Left ventricle myocardium inferior (tissue), 1 donor: ENCODE measurements at places on chromosomes 4 and X.

- peaks cover 13% of the 10 kb centered on the region for H3K4me1 ChIP-seq
- peak overlapping the region; percentile 30 for H3K27ac ChIP-seq
- no peak for DNase-seq
- H3K36me3 ChIP-seq, result no peaks in the 10 kb centered on the region
Measured at GRCh38 chr4:184288451-184289178, 70.9 kb upstream of the ENPP6 start.

DNA sequence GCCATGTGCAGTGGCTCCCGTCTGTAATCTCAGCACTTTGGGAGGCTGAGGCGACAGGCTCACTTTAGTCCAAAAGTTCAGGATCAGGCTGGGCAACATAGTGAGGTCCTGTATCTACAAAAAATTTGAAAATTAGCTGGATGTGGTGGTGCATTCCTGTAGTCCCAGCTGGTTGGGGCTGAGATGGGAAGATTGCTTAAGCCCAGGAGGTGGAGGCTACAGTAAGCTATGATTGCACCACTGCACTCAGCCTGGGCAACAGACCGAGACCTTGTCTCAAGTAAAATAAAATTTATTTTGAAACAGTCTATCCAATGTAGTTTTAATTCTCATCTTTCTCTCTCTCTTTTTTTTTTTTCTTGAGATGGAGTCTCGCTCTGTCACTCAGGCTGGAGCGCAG lies 21.1 kb downstream of the RBM10 start:
- H3K4me1 ChIP-seq, result peaks cover 10% of the 10 kb centered on the region
- H3K27ac ChIP-seq, result no peak overlapping the region
- H3K4me3 ChIP-seq, result no peak overlapping the region
- no peaks in the 10 kb centered on the region for H3K27me3 ChIP-seq
- no peak for DNase-seq

DNA sequence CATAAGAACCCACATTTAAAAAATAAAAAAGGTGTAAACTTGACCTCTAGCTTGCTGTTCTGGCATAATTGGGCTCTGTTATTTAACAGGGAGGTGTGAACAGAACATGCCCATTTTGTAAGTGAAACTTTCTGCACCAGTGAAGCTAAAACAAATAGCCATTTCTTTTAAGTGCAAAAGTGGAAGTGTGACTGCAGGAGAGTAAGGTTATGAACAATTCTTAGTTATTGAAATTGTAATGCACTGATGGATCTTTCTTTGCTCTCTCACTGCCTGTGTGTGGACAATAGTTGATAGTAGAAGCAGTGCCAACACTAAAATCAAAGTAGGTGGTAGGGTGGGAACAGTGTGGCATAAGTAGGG lies 12.6 kb downstream of the P2RY10 start:
- no peak overlapping the region for H3K4me3 ChIP-seq
- H3K36me3 ChIP-seq, result no peaks in the 10 kb centered on the region
- H3K27ac ChIP-seq, result no peak overlapping the region
- no peak for DNase-seq
- H3K4me1 ChIP-seq, result no peaks in the 10 kb centered on the region

DNA sequence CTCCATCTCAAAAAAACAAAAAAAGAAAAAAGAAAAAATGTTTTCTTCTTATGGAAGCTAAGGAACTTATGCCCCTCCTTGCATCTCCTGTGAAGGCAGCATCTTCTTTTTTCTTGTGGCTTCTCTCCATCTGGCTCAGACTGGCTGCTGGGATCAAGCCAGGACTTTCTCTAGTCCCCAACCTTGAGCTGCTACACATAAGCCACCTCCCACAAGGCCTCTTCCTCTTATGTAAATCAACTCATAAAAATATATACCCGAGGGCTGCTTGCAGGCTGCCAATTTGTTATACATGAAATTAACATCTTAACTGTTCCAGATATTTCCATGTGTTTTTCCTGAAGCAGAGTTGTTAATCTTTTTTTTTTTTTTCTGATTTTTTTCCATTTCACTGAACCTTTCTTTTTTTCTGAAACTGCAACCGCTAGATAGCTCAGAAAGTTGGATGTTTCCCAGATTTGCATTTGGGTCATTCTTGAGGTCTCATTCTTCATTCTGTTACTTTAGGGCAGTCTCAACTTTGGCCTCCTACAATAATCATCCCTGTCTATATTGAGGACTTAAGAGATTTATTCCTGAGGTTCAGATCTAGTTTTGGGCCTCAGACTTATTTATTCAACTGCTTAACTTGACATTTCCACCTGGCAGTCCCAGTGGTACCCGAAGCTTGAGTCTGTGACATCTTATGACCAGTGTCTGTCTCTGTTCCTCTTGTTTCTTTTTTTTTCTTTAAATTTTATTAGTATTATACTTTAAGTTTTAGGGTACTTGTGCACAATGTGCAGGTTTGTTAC lies 10.3 kb downstream of the SNX25 start:
- no peaks in the 10 kb centered on the region for H3K27me3 ChIP-seq
- peak overlapping the region; percentile 22 for H3K27ac ChIP-seq
- no peaks in the 10 kb centered on the region for H3K36me3 ChIP-seq

DNA sequence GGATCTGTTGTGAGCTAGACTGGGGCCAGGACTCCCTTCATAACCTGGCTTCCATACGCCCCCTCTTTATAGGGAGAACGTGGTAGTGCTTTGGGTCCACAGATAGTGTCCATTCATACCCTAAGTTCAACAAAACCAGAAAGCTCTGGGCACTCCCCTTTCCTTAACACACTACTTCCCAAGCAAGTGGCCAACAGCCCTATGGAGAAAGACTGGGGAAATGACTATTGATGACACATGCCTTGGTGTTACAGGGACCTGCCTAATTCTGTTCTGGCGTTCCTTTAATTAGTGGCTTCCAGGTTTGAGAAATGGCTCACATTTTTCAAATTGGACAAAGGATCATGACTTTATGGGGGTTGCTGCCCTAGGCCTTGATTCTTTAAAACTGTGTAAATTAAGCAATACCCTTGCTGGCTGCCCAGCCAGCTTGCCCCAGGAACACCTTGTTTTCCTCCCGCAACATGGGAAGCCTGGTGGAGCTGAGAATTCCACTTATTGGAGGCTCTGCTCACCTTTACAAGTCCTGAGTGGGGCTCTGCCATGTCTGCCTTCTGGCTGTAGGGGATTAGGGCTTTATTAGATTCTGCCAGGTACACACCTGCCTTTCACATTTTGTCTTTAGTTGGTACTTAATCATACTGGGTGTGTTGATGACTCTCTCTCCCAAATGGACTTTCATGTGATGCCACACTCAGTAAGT lies 61.1 kb downstream of the RGS12 start:
- H3K36me3 ChIP-seq, result no peaks in the 10 kb centered on the region
- no peaks in the 10 kb centered on the region for H3K4me1 ChIP-seq
- DNase-seq, result no peak
- H3K27me3 ChIP-seq, result no peaks in the 10 kb centered on the region

DNA sequence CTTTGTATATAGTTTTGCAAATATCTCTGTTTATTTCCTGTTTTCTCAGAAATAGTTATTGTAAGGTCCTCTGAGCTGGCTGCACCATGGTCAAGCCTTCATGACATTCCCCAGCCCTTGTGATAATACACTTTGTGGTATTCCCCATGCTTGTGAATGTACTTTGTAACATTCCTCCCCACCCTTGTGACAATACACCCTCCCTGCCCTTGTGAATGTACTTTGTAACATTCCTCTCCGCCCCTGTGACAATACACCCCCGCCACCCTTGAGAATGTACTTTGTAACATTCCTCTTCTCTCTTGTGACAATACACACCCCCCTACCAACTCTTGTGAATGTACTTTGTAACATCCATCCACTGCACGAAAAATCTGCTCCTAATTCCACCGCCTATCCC lies 530.7 kb downstream of the CENPC start:
- no peak for DNase-seq
- no peak overlapping the region for H3K4me3 ChIP-seq
- no peak overlapping the region for H3K27ac ChIP-seq
- H3K27me3 ChIP-seq, result no peaks in the 10 kb centered on the region

DNA sequence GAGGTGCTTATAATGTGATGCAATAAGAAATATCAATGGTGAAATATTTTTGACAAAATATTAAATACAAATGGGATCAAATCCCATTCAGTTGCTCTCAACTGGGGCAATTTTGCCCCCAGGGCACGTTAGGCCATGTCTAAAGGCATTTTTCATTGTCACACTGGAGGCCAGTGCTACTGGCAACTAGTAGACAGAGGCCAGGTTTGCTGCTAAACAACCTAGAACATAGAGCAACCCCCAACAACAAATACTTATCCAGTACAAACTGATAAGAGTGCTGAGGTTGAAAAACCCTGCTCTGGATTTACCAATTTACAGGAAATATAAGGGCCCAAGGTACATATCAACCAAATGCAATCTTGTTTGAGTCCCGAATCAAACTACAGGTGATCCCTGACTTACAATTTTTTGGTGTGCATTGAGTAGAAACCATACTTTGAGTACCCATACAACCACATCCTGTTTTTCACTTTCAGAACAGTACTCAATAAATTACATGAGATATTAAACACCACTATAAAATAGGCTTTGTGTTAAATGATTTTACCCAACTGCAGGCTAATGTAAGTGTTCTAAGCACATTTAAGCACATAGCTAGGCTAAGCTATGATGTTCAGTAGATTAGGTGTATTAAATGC lies 237.5 kb downstream of the HNRNPD start:
- H3K27me3 ChIP-seq, result no peaks in the 10 kb centered on the region
- H3K4me3 ChIP-seq, result no peak overlapping the region
- H3K27ac ChIP-seq, result no peak overlapping the region
- H3K4me1 ChIP-seq, result no peaks in the 10 kb centered on the region

DNA sequence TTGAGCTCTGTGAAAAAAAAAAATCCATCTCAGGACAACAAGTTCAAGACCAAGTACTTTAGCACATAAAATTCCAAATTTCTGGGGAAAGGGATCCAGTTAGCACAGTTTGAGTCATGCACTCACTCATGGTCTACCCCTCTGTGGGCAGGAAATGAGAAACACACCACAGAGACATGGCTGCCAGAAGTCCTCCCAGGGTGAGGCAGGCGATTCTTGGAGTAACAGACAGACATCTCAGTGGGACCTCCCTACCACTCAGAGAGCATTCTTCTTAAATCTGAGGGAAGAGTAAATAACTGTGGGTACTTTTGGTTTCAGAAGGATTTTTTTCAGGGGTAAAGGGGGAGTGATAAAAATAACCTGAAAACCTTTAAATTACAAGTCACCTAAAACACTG lies 14.1 kb downstream of the CXCL1 start:
- H3K27me3 ChIP-seq, result no peaks in the 10 kb centered on the region
- H3K27ac ChIP-seq, result no peak overlapping the region
- no peaks in the 10 kb centered on the region for H3K4me1 ChIP-seq
- no peak for DNase-seq
- H3K36me3 ChIP-seq, result no peaks in the 10 kb centered on the region
- no peak overlapping the region for H3K4me3 ChIP-seq

DNA sequence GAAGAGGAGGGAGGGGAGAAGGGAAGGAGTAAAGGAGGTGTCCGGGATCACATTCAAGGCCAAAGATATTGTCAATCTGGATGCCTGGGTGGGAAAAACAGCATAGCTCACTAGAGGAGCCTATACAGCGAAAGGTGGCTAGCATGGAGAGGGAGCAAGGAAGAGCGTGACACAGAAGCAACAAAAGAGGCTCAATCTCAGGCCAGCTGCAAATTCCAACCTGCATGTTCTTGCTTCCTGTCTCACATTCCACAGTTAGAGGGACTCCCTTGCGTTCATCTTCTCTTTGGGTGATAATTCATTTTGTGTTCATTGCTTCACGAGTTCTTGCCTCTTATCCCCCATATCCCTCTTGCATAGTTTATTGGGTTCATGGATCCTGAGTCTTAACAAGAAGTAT lies 3.0 kb upstream of the CLNK start:
- H3K27ac ChIP-seq, result no peak overlapping the region
- no peaks in the 10 kb centered on the region for H3K36me3 ChIP-seq
- H3K4me1 ChIP-seq, result no peaks in the 10 kb centered on the region
- no peak for DNase-seq
- H3K27me3 ChIP-seq, result no peaks in the 10 kb centered on the region

- no peaks in the 10 kb centered on the region for H3K36me3 ChIP-seq
- H3K4me3 ChIP-seq, result no peak overlapping the region
- no peak overlapping the region for H3K27ac ChIP-seq
- no peaks in the 10 kb centered on the region for H3K27me3 ChIP-seq
- peaks cover 18% of the 10 kb centered on the region for H3K4me1 ChIP-seq
Measured at GRCh38 chr4:74540193-74540592, 95.3 kb downstream of the AREG start.

- no peak for DNase-seq
- H3K27me3 ChIP-seq, result no peaks in the 10 kb centered on the region
- H3K4me1 ChIP-seq, result peaks cover 19% of the 10 kb centered on the region
- no peak overlapping the region for H3K27ac ChIP-seq
- no peaks in the 10 kb centered on the region for H3K36me3 ChIP-seq
- H3K4me3 ChIP-seq, result no peak overlapping the region
Measured at GRCh38 chrX:1449036-1449822, 3.5 kb downstream of the ASMTL start.

DNA sequence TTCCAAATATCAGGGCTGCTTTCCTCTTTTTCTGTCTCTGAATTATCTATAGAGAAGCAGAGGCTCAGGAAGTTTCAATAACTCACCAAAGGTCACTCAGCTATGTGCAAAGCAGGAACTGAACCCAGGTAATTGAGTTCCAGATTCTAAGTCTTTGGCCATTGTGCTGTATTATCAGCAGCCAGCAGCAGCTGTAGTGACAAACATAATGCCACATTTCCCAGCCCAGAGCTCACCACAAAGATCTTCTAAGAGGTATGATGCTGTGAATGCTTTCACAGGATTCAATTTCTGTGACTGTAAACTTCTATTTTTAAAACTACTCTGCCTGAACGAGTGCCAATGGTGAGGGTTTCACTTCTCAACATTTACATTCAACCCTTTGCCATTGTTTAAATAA lies 56.4 kb downstream of the SPOCK3 start:
- H3K4me3 ChIP-seq, result no peak overlapping the region
- H3K27me3 ChIP-seq, result no peaks in the 10 kb centered on the region
- no peaks in the 10 kb centered on the region for H3K36me3 ChIP-seq
- no peak for DNase-seq

DNA sequence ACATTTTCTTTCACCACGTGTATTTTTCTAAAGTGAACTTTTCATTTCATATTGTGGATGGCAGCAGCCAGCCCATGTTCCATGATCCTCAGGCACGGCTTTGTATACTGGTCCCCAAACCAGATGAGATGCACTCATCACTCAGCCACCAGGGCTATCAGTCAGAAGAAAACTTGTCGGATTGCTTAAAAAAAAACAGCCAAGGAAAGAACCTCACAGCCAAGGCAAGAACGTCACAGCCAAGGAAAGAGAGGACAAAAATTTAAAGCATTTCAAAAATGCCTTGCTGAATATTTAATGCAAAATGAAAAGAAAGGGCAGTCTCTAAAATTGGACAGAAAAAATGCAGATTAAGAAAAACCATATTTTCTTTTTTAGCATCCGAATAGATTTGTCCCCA lies 333.3 kb downstream of the PDGFC start:
- H3K27ac ChIP-seq, result no peak overlapping the region
- no peak for DNase-seq
- no peaks in the 10 kb centered on the region for H3K27me3 ChIP-seq

DNA sequence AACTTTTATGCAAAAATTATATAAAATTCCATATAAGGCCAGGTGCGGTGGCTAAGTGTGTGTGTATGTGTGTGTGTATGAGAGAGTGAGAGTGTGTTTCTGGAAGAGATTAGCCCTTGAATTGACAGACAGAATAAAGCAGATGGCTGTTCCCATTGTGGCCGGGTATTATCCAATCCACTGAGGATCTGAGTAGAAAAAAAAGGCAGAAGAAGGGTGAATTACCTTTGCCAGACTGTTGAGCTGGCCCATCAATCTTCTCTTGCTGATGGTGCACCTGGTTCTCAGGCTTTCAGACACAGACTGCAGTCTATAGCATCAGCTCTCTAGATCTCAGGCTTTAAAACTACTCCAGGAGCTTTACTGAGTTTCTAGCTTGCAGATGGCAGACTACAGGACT lies 92.2 kb upstream of the SLIT2 start:
- H3K27me3 ChIP-seq, result no peaks in the 10 kb centered on the region
- H3K4me3 ChIP-seq, result no peak overlapping the region
- no peaks in the 10 kb centered on the region for H3K4me1 ChIP-seq
- no peak for DNase-seq
- H3K36me3 ChIP-seq, result no peaks in the 10 kb centered on the region
- no peak overlapping the region for H3K27ac ChIP-seq
